SK-N-SH (cell line): ENCODE measurements at places on chromosomes 2 and 18. TPM values are rescaled to one million over a fixed set of nuclear protein-coding genes. Genes with fewer than 3 reads are reported as not detected.

GRCh38 chr18:55695091-55695490, 107.1 kb upstream of the TCF4 start:
- H3K4me1 ChIP-seq, result no peaks in the 10 kb centered on the region
- no peak overlapping the region for H3K27ac ChIP-seq
- H3K27me3 ChIP-seq, result no peaks in the 10 kb centered on the region
- no peak for DNase-seq
- H3K4me3 ChIP-seq, result no peak overlapping the region

DNA sequence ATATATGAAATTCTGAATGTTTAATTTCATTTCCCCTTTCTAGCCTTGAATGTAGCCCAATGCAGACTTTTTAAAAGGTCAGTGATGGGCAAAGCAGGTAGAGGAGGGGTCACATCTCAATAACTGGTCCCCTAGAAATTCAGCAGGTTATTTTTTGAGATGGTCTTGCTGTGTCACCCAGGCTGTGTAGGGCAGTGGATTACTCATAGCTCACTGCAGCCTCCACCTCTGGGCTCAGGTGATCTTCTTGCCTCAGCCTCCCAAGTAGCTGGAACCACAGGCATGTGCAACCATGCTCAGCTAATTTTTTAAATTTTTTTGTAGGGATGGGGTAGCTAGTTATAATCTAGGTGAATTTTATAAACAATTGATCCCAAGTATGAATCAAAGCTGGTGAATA, 8.8 kb downstream of the IAH1 start:
- no peak overlapping the region for H3K4me3 ChIP-seq
- H3K27me3 ChIP-seq, result no peaks in the 10 kb centered on the region
- no peak for DNase-seq
- H3K36me3 ChIP-seq, result peaks cover 86% of the 10 kb centered on the region
- peaks cover 16% of the 10 kb centered on the region; the same call in 1 of the 2 replicates for H3K4me1 ChIP-seq

- peaks cover 86% of the 10 kb centered on the region for H3K36me3 ChIP-seq
- no peak overlapping the region for H3K4me3 ChIP-seq
- no peaks in the 10 kb centered on the region for H3K27me3 ChIP-seq
Observed at GRCh38 chr2:17718689-17719088, 34.9 kb downstream of the SMC6 start.

- no peaks in the 10 kb centered on the region for H3K27me3 ChIP-seq
- no peak overlapping the region; the same call in 1 of the 2 replicates for H3K27ac ChIP-seq
- peaks cover 25% of the 10 kb centered on the region; the same call in 1 of the 2 replicates for H3K4me1 ChIP-seq
- no peak for DNase-seq
Observed at GRCh38 chr2:196277002-196277401, 105.6 kb upstream of the STK17B start.

DNA sequence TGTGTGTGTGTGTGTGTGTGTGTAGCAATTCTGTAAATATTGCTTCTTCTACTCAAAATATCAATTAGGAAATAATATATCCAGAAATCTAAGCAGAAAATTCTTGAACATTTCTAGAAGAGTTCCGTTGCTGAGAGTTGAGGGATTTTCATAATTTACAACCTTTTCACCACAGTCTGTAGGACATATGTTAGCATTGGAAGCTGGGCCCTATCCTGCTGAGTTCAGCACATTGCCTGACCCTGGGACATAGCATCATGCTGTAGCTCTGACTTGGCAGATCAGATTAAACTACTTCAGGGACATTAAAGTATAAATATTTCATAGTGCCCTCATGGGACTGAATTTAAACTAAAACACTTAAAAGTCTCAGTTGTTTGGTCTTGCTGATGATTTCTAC, 129.2 kb upstream of the KCNH7 start:
- H3K4me3 ChIP-seq, result no peak overlapping the region
- H3K27me3 ChIP-seq, result no peaks in the 10 kb centered on the region
- H3K36me3 ChIP-seq, result no peaks in the 10 kb centered on the region
- H3K4me1 ChIP-seq, result peaks cover 2% of the 10 kb centered on the region; the same call in 1 of the 2 replicates
- no peak for DNase-seq

GRCh38 chr2:202628646-202629198, 6.0 kb upstream of the FAM117B start:
- no peaks in the 10 kb centered on the region for H3K27me3 ChIP-seq
- no peak overlapping the region for H3K4me3 ChIP-seq
- H3K4me1 ChIP-seq, result no peaks in the 10 kb centered on the region
- H3K36me3 ChIP-seq, result no peaks in the 10 kb centered on the region
- no peak overlapping the region for H3K27ac ChIP-seq

Gene SERPINB11
- polyA plus RNA-seq, result not detected in 2 replicates

Gene FBXO15
- 0.62 and 0.70 TPM in 2 replicates for polyA plus RNA-seq
